ENCODE measurements at places on chromosomes 1 and 21. TPM values are rescaled to one million over a fixed set of nuclear protein-coding genes. Genes with fewer than 3 reads are reported as not detected.

DNA sequence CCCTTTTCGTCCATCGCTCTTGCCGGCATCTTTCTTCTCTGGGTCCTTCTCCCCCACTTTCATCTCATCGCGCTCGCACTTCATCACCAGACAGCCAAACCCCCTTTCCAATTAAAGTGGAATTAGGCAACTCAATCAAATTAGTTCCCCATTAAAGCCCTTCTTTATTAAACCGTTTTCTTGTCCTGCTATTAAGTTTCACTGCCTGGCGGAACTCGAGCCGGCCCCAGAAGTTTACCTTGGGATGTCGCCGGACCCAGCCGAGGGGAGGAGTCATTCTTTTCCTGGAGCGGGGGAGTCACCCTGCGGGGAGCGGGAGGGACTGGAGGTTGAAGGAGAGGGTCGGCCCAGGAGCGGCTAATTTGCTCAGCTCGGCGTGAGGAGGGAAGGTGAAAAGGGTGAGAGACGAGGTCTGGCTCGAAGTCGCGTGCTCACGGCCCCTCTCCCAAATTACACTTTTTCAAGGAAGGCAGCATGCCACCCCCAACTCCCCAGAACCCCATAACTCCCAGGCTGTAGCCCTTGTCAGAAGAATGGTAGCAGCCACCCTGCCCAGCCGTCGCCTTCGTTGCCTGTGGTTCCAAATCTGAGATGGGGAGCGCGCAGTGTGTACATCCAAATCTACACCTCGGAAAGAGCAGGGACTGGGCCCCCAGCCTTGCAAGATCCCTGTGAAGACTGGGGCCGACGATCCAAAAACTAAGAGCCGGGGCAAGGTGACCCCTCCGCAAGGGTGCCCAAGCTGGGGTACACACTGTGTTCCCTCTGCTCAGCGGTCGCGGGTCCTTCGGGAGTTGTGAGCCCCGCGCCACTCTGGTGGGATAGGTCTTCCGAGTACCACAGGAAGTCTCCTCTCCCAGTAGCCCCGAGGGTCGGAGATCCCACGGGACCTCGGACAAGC lies 6.4 kb downstream of the DMRTA2 start:
- DNase-seq = peak; percentile 44

Gene ZFP69
- 5.6 TPM for total RNA-seq

Gene TMEM81
- total RNA-seq = 2.3 TPM

Gene FGR
- not detected for total RNA-seq

GRCh38 chr1:177007437-177008161 lies 156.9 kb downstream of the ASTN1 start:
- DNase-seq = no peak

- peak; percentile 33 for DNase-seq
Observed at GRCh38 chr1:181469829-181470228, 13.5 kb upstream of the CACNA1E start.

DNA sequence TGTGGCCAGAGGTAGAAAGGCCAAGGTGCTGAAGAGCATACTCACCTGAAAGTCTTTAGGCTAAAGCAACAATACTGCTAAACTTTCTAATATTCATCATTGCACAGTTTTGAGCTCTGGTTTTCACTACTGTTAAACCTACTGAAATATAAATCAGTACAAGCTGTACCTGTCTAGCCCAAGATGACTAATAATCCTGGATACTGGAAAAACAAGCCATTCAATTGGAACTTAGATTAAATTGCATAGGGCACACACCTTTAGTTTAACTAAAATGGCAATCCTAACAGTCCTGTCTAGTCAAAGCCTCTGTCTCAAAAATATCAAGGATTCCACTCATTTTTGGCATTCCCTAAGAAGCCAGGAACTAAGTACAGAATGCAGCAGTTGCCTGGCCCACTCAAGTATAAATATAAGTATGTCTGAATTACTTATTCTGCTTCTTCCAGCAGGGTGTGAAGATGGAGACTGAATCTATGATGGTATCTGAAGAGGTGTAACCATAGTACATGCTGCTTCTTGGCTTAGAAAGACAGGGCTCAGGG lies 3.1 kb downstream of the CHML start:
- DNase-seq = no peak

Gene FAAH
- 0.74 TPM for total RNA-seq

Gene CLCA4
- not detected for total RNA-seq

DNA sequence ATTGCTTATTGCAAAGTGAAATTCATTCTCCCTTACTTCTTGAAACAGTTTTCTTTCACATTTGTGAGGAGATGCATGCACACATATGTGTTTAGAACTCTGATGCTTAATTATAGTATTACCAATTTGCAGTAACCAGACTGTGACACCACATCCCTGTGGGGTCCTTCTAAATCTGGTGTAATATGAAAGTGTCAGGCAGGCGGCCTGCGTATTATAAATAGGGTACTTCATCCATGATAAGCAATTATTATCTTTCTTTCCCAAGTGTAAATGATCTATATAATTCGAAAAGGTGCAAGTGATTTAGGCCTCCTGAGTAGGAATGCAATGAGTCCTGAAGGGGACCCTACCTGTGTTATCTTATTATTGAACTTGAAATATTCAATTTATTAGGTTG lies 876 bp downstream of the EFCAB7 start:
- no peak for DNase-seq

- no peak for DNase-seq
Observed at GRCh38 chr1:163922743-163923201, 601.0 kb downstream of the NUF2 start.

DNA sequence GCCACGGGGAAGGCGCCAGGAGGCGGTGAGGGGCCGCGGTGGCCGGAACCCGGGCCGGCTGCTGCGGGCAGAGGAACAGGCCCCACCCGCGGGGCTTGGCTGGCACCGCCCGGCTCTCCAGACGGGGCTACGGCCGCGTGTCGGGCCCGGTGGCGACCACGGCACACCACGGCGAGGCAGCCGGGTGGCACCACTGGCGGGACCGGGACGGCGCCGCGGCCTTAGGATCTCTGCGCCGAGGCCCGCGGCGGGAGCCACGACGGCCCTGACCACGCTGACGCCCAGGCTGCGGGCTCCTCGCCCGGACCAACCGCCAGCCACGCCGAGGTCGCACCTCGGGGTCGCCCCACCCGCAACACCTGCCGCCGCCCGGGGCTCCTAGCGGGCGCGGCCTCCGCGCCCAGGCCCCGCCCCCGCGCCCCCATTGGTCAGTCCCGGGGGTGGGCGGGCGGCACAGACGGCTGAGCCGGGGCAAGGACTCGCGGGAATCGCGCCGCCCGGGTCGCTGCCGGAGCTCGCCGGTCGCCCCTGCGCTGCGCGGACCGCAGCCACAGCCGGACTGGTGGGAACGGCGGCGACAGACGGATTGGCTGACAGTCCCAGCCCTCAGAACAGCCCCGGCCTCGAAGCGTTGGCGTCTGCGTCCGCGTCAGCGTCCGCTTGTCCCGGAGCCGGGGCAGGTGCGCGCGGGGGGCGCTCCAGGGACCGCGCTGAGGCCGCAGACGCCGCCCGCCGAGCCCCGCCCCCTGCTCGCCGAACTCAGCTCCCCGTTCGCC lies at the start of gene BMP8A:
Gene BMP8A, plus strand, starts transcription at position 491 of the 776 bp plus-strand sequence. CDS start 356 bp downstream, outside the sequence.
- no peak for DNase-seq

DNA sequence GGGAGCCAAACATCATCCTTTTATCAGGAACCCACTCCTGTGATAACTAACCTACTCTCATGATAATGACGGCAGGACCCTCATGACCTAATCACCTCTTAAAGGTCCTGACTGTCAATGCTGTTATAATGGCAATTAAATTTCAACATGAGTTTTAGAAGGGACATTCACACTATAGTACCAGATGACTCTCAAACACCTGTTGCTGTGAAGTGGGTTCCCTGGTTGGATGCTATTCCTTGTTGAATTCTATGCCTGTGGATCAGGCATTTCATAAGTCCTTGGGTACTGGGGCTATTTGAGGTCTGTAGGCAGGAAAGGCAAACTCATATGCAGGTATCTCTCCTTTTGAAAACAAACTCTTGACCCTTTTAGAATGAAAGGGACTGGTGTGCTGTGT lies 7.5 kb upstream of the ZSWIM5 start:
- no peak for DNase-seq

DNA sequence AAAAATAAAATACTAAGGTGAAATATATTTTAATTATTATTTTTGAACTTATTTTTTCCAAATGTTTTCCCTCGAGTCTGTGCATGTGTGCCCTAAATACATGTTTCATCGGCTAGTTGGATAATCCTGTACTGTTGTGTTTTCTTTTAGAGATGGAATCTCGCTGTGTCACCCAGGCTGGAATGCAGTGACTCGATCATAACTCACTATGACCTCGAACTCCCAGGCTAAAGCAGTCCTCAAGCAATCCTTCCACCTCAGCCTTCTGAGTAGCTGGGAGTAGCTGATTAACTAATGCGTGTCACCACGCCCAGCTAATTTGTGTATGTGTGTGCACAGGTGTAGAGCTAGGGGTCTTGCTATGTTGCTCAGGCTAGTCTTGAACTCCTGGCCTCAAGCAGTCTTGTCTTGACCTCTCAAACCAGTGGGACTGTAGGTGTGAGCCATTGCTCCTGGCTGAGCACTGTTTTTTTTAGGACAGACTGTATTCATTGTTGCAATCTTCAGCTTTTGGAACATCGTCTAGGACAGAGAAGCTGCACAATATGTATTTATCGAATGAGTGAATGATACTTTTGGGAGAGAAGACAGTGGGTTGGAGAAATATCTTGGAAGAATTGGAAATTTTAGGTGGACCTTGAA lies 4.8 kb upstream of the TMCO1 start:
- DNase-seq = peak; percentile 66

Gene SLC2A5
- total RNA-seq = not detected

DNA sequence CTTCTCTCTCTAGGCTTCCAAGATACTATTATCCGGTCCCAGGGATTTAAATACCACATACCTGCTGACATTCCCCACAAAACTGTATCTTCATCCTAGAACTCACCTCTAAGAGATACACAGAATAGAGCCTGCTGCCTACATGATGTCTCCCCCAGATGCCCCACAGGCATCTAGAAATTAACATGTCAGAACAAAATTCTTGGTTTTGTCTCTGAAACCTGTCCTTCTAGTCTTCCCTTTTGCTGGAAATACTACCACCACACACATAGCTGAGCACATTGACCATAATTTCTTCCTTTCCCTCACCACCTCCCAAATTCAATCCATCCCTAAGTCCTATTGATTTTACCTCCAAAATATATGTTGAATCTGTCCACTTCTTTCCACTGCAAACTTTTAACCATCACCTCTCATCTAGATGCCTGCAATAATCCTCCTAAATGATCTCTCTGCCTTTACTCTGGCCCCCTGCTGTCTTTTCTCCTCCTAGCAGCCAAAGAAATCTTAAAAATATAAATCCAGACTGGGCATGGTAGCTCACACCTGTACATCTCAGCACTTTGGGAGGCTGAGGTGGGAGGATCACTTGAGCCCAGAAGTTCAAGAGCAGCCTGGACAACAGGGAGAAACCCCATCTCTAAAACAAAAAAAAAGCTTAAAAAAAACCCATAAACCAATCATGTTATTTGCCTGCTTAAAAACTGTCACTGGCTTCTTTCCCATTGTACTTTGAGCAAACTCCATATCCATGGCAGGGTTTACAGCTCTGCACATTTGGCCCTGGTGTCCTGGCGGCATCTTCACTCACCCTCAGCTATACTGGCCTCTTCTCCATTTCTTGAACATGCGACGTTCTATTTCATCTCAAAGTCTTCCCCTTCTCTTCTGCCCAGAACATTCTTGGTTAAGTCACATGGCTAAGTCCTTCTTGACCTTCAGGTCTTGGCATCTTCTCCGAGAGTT lies 6.2 kb upstream of the FAM76A start:
- DNase-seq = no peak

DNA sequence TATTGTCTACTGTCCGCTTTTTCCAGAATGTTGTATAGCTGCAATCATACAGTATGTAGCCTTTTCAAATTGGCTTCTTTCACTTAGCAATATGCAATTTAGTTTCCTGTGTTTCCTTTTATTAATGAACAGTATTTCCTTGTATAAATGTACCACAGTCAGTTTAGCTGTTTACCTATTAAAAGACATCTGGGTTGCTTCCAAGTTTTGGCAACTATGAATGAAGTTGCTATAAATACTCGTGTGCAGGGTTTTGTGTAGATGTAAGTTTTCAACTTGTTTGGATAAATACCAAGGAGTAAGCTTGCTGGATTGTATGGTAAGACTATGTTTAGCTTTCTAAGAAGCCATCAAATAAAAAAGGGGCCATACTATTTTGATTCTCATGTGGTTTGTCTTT lies 24.4 kb upstream of the KCNJ6 start:
- no peak for DNase-seq

DNA sequence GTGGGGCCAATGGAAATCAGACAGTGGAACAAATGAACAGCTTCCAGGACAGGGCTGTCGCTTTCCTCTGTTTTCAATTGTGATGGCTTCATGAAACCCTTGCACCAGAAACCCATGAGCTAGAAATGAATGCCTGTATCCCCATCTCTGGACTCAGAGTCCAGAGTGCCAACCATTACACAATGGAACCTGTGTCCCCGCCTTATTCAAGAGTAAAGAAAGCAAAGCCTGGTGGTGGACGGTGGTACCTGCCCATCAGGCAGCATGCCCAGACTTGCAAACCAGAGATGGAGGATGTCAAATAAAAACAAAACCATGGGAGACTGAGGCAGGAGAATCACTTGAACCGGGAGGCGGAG lies 4.4 kb upstream of the CAPN2 start:
- DNase-seq = no peak

- no peak for DNase-seq
Observed at GRCh38 chr21:44005593-44005992, 6.5 kb upstream of the TRAPPC10 start.

Gene S100B
- not detected for total RNA-seq

Gene ASPM
- total RNA-seq = 77.2 TPM

DNA sequence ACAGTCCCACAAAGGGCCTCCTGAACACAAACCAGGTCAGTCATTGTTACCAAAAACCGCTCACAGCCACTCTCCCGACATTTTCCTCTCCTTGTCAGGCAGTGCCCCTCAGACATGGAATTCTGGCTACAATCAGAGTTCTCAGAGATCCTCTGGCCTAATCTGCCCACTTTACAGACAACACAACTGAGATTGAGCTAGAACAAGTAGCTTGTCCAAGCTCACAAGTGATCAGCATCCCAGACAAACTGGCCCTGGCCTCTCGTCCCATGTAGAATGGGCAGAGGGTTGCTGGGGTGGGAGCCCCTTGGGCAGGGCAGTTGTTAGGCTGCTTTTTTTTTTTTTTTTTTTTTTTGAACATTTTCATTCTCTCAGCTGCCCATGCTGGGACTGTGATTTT lies 57.2 kb downstream of the KCNN3 start:
- DNase-seq = no peak

GRCh38 chr1:204680461-204680860 lies 5.1 kb downstream of the LRRN2 start:
- no peak for DNase-seq

Gene LCK
- not detected for total RNA-seq

Gene RPRD2
- 9.9 TPM for total RNA-seq

- DNase-seq = no peak
Observed at GRCh38 chr1:101198842-101199636, 37.8 kb upstream of the S1PR1 start.

- no peak for DNase-seq
Observed at GRCh38 chr1:45412899-45413298, 72.7 kb upstream of the MUTYH start.

DNA sequence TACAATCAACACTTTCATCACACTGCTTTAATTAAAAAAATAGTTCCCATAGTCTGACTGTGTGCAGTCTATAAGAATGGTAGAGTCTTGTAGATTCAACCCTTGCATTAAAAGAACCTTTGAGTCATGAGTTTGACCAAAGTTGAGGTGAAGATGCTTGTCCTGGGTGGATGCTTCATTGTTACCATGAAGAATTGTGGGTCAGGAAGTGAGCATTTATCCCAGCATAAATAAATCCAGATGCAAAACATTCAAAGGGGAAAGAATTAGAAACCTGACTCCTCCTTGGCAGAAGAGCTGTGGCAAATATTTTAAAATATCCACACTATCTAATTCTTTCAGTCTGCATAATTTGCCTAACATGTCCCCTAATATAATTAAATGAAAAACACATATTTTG lies 72.9 kb upstream of the SPAG17 start:
- DNase-seq = no peak

Gene S100A12
- not detected for total RNA-seq

Data from SJSA1 (cell line).